Activated gamma-delta T cell treated with Interleukin-2 at 50 U/mL for 16 hours (primary cell): ENCODE measurements at places on chromosomes 11 and 22.
A peak's percentile ranks its signal among the peaks of the same experiment; 100 is the strongest.

DNA sequence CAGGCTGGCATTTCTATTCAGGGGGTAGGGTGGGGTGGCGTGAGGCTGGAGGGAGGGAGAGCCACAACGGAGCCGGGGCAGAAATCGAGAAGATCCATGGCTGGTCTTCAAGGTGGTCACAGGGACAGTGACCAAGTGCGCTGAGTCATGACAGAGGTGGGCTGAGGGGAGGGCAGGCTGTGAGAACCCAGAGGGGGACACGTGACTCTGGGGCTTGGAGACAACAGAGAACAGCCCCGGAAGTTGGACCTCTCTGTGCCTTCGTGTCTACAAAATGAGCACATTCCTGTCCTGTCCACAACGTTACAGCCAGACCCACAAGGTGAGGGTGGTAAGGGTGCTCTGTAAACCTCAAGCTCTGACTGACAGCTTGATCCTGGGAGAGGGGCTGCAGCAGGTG lies 35.1 kb upstream of the ARFGAP3 start:
- DNase-seq, result no peak

GRCh38 chr11:60984636-60985035 lies 13.2 kb downstream of the CD6 start:
- no peak for DNase-seq

GRCh38 chr11:69541001-69541285 lies 59.5 kb downstream of the LINC01488 start:
- DNase-seq, result no peak

- DNase-seq, result no peak
Measured at GRCh38 chr11:9665749-9666148, 1.9 kb downstream of the SWAP70 start.

- peak; percentile 65 for DNase-seq
Measured at GRCh38 chr11:66100272-66101065, 30.4 kb downstream of the PACS1 start.

GRCh38 chr11:105738251-105738650 lies 128.4 kb downstream of the GRIA4 start:
- DNase-seq, result no peak
